ENCODE measurements at places on chromosomes 13 and 19. TPM values are rescaled to one million over a fixed set of nuclear protein-coding genes. Genes with fewer than 3 reads are reported as not detected.

The ETV2 gene
- 0.46 TPM for total RNA-seq

The PIBF1 gene
- total RNA-seq = 36.2 TPM

The MRPL54 gene
- 34.4 TPM for total RNA-seq

The ZNF324B gene
- total RNA-seq = 17.5 TPM

The SERPINE3 gene
- total RNA-seq = 0.23 TPM

The NANOS2 gene
- total RNA-seq = not detected

The SHISA7 gene
- 4.6 TPM for total RNA-seq

The ZNF726 gene
- 15.0 TPM for total RNA-seq

The SIAH3 gene
- total RNA-seq = 5.3 TPM

All from diencephalon (tissue), 1 donor.